ENCODE measurements at places on chromosomes 13 and 19.

- DNase-seq, result no peak
Observed at GRCh38 chr19:4671185-4671851, 1.2 kb upstream of the MYDGF start.

DNA sequence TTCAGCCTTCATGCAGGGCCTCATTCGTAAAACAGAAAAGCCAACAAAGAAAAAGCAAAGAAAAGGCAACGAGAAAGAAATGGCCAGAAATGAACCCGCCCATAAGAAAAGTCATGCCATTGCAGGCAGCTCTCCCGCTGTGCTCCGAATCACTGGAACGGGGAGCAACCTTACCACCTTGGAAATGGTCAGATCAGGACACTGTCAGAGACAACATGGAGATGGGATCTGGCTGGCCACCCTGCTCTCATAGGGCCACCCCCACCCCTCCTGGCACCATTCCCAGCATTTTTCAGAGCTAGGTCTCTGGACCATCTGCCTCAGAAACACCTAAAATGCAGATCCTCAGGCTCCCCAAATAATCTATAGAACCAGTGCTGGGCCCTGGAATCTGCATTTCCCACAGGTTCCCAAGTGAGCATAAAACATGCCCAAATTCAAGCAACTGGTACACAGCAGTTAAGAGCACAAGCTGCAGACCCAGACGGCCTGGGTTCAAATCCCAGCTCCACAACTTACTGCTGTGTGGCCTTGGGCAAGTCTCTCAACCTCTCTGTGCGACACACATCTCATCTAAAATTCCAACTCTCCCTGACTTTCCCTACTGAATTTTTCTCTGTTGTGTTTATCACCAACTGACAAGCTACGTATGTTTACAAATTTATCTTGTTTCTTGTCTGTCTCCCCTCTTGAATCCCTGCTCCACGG lies 151.6 kb downstream of the IER2 start:
- DNase-seq, result no peak

GRCh38 chr13:110010404-110011138 lies 224.2 kb upstream of the IRS2 start:
- DNase-seq, result no peak

- no peak for DNase-seq
Observed at GRCh38 chr19:35388277-35389054, 17.6 kb downstream of the GPR42 start.

DNA sequence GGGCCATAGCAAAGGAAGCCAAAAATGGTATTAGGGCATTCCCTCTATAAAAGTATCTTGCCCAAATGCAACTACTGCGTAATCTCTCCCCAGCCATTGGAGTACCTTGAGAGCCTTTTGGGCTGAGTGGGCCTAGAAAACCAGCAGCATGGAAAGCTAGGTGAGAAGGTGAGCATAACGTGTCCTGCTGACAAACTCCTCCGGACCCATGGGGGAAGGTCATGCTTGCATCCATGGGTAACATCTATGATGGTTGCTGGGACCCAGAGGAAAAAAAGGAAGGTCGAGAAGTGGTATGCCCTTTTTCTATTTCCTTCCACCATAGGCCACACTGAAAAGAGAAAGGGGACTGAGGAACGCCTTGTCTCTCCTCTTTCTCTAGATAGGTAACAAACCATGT lies 57.4 kb downstream of the ZNF728 start:
- DNase-seq, result no peak

DNA sequence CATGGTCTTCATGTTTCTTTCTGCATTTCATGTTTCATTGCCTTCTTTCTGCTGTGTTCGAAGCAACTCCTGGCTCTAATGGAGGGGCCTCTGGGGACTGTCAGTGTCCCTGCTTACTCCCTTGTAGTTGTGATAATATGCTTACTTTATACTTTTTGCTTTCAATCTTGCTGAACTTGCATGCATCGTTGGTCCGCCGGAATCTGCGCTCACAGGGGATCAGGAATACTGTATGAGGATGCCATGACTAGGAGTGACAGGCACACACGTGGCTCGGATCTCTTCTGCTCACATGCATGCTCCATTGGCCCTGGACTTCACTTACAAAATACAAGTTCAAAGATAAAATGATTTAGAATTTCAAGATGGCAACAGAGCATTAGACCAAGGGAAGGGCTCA lies 108.8 kb downstream of the SIPA1L3 start:
- DNase-seq, result no peak

- no peak for DNase-seq
Observed at GRCh38 chr13:101552786-101553185, 100.3 kb downstream of the ITGBL1 start.

- no peak for DNase-seq
Observed at GRCh38 chr19:16077984-16078758, 1.9 kb downstream of the TPM4 start.

GRCh38 chr19:17489392-17490030 lies 19.2 kb downstream of the SLC27A1 start:
- DNase-seq, result no peak

DNA sequence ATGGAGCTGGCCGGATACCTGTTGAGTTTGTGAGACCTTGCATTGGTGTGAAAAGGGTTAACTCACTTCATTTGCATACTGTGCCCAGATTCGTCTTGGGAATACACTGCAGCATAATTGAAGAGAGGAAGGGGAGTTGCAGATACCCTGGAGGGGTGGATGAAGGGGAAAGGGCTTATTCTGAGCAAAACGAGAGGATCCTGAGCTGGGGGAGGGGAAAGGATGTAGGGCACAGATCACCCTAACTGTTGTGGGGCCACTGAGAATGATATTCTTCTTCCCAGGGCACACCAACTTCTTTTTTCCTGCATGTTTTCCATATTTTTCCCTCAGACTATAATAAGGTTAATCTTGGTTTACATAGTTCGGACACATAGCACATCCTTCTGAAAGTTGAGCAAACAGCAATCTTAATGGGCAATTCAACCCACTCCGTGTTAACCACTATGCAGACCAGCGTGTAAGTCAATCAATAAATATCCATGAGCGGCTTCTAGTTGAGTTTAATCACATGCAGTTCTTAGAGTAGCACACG lies 11.7 kb upstream of the PTPRS start:
- DNase-seq, result no peak

DNA sequence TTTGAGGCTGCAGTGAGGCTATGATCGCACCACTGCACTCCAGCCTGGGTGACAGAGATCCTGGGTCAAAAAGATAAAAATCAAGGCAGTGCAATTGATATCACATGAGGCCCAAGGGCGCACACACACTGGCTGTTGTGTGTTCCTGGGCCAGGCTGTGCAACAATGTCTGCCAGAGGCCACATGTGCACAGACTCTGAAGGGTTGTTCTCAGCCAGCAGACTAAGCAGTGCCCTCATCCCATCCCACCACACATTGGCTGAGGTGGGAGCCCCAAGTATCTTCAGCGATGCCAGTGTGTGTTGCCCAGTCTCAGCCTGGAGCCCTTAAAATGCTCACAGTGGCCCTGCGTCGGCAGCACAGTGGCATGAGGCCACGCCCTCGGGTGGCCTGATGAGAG lies 12.6 kb downstream of the PEX11G start:
- no peak for DNase-seq

DNA sequence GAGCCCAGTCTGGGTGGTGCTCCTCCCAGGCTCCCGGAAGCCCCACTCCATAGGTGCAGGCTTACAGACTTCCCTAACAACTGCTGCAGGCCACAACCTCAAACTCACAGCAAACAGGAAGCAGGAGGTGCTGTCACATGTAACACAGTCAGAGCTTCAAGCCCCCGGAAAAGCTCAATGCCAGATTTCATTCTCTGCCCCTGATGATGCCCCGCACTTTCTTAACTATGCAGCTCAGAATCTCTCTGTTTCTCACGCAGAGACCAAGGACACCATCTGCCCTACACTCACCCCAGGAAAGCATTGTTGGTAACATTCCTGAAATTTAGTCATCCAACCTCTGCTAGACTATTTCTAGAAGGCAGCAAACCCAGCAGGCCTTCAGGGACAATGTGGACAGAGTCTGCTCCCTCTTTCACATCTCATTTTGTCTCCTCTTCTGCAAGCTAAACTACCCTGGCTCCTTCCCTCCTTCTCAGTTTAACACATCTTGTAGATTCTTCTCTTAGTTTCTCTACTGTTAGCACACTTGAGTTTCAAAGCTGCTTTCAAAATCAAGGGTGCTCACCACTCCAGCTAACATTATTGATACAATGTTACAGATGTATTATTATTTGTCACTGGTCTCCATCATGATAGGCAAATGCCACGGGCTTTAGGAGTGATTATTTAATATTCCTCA lies 162.5 kb downstream of the KCTD12 start:
- no peak for DNase-seq

DNA sequence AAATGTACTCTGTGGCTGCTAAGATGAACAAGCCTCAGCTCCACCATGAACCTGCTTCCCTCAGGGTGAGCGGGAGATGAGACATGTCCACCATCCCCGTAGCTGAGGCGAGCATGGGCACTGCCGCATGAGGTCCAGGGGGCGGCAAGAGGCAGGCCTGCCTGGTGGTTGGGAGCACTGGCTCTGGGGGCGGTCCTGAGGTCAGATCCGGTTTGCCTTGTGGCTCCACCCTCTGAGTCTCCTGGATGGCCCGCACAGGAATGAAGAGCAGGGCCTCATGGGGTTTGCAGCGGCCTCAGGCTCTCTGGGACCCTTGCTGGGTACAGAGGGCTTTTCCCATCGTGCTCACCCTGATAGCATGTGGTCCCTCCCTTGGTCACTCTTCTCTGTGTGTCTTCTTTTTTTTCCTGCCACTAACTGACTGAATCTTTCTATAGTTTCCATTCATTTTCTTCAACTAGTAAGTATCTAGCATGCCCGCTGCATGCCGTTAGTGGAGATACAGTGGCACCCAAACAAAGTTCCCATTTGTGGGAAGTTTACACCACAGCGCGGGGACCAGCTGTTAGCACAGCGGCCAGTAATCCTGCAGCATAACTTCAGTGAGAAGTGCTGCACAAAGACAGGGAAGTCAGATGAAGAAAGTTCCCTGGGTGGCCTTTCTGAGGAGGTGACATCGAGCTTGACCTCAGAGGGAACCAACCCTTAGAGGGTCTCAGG lies 37.3 kb downstream of the CAPN12 start:
- no peak for DNase-seq

GRCh38 chr13:48334534-48335127 lies 31.1 kb downstream of the RB1 start:
- no peak for DNase-seq

- DNase-seq, result no peak
Observed at GRCh38 chr19:42352301-42353259, 27.1 kb downstream of the MEGF8 start.

GRCh38 chr13:48562296-48563066 lies 29.6 kb upstream of the RCBTB2 start:
- peak; percentile 44 for DNase-seq

- DNase-seq, result no peak
Observed at GRCh38 chr13:106139377-106139776, 396.1 kb downstream of the EFNB2 start.

Measured in GM12892 (cell line).